ENCODE measurements at places on chromosomes 3 and 15. TPM values are rescaled to one million over a fixed set of nuclear protein-coding genes. Genes with fewer than 3 reads are reported as not detected.

DNA sequence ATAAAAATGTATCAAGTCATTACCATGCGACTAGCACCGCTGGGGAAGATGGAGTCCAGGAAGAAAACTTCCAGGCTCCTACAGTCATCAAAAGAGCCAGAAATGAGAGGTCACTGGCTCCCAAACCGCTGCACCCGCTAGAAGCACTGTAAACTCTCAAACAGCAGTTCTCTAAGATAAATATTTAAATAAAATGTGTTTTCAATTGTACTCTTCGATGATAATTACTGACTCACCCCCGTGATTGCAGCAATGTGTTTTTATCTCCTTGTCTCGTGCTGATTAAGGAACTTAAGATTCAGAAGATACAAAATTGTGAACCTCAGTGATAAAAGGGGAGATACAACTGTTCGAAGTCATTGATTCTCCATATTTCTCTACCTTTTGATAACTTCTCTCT is 45.8 kb upstream of the FOXP1 start:
- DNase-seq, result no peak

Gene PRR20G
- not detected for polyA plus RNA-seq

Gene DAZL
- not detected for polyA plus RNA-seq

Gene AMT
- 28.7 TPM for polyA plus RNA-seq

GRCh38 chr3:189602471-189602870 is 28.7 kb upstream of the TP63 start:
- no peak for DNase-seq

GRCh38 chr3:13525827-13526625 is 22.9 kb upstream of the FBLN2 start:
- DNase-seq, result no peak

DNA sequence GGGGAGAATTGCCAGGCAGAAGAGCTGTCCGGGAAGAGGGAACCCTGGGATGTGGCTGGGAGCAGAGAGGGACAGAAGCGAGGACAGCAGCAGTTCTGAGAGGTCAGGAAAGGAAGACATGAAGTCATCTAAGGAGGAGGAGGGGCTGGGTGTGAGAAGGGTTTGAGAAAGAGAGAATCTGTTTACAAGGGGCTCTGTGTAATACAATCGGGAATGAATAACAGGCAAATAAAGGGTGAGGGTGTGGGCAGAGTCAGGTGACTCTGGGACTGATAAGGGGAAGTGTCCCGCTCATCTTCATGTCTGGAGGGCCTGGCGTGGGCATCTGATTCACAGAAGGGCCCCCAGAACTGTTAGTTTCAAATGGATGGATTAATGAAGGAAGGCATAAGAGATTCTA is 191.3 kb downstream of the XXYLT1 start:
- DNase-seq, result no peak

DNA sequence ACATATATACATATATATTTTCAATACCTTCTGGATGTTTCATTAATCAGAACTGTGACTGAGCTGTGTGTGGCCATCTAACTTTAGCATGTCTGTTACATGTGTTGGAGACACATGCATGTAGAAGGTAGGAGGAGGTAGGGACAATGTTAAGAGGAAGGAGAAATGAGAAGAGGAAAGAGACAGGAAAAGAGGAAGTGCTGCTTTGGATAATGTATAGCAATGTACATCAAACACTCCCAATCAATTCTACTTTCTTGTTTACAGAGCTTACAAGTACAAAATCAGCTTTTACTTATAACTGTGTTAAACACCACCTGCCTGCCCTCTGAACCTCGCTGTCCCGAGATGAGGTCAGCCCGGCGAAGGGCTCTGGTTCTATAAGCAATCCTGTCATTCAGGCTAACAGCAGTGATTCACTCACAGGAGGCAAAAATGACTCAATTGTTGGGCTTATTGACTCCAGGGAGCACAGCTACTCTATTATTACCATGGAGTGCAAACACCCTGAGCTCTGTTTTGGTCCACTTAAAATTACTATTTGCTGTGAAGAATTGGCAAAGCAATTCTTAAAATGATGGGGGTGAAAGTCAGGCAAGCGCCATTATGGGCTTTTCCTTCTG is 188.9 kb downstream of the MEIS2 start:
- no peak for DNase-seq

GRCh38 chr15:73989001-73989798 is 2.9 kb downstream of the STOML1 start:
- DNase-seq, result no peak

Gene NAA50
- polyA plus RNA-seq, result 48.7 TPM

DNA sequence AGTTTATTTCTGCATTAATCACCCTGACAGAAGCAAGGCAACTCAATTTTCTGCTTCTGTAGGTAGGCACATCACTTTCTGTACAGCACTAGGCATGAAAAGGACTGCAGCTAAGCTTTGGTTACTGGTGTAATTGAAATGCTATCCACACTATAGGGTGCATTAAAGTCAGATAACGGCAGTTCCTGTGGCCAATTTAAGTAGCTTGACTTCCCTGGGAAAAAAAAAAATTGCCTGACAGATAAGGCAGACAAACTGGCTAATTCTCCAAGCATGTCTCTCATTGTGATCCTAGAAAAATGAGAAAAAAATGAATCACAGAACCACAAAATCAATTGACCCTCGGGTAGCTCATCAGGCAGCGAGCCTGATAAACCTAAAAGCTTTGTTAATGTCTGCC is 151.4 kb downstream of the MEIS2 start:
- DNase-seq, result no peak

GRCh38 chr3:73656241-73656890 is 31.6 kb upstream of the PDZRN3 start:
- DNase-seq, result no peak

- DNase-seq, result no peak
These were observed 33.1 kb downstream of the DZIP1L start for GRCh38 chr3:138082085-138082991.

Gene RMDN3
- polyA plus RNA-seq, result 33.8 TPM

Measured in liver (tissue), 10 donors.